Urothelium cell line (cell line): ENCODE measurements at places on chromosomes 2 and 18.

DNA sequence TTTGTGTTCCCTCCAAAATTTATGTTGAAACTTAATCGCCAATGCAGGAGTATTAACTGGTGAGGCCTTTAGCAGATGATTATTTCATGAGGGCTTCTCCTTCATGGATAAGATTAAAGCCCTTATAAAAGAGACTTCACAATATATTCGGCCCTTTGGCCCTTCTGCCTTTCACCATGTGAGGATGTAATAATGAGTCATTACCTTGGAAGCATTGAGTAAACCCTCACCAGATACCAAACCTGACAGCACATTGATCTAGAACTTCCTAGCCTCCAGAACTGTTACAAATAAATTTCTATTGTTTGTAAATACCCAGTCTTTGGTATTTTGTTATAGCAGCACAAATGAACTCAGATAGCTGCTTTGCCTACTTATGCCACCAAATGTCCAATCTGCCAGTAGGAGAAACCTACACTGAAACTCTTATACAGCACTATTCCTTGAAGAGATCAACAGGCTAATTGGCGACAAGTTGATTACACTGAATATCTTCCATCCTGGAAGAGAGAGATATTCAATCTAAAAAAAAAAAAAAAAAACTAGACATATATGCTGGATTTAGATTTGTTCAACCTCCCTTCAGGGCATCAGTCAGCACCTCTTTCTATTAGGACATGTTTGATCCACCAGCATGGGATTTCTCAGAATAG lies 125.9 kb upstream of the COL5A2 start:
- DNase-seq: no peak

GRCh38 chr2:217527590-217528202 lies 475.1 kb downstream of the TNS1 start:
- peak; percentile 23 for DNase-seq

GRCh38 chr2:230879271-230879882 lies 14.6 kb downstream of the ITM2C start:
- DNase-seq: no peak

DNA sequence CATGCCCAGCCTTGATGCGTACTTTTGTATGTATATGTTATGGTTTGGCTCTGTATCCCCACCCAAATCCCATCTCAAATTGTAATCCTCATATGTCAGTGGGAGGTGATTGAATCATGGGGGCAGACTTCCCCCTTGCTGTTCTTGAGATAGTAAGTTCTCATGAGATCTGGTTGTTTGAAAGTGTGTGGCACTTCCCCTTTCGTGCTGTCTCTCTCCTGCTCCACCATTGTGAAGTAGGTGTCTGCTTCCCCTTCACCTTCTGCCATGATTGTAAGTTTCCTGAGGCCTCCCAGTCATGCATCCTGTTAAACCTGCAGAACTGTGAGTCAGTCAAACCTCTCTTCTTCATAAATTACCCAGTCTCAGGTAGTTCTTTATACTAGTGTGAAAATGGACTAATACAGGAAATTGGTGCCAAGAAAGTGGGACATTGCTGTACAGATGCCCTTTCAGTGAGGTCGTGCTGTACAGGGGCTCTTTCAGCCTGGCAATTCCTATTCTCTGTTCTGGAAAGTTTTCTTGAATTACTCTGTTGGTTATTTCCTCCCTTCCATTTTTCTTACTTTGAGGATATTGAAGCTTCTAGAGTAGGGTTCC lies 38.2 kb downstream of the KCMF1 start:
- no peak for DNase-seq

GRCh38 chr2:136131484-136131960 lies 13.6 kb upstream of the CXCR4 start:
- no peak for DNase-seq

GRCh38 chr2:118632921-118633320 lies 214.5 kb downstream of the EN1 start:
- DNase-seq: no peak

DNA sequence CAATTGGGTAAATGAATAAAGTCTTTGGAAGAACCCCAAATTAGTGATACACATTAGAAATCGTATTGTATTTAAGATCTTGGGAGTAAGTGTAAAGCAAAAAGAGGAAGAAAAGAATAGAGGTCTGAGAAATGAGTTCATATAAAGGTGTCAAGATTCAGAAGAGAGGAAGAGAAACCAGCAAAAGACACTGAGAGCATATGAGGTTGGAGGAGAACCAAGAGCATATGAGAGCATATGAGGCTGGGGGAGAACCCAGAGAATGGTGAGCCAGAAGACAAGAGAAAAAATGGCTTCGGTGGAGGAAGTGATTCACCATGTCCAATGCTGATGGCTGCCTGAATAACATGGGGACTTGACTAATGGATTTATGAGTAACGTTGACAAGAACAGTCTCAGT lies 620.1 kb upstream of the GCFC2 start:
- DNase-seq: no peak

DNA sequence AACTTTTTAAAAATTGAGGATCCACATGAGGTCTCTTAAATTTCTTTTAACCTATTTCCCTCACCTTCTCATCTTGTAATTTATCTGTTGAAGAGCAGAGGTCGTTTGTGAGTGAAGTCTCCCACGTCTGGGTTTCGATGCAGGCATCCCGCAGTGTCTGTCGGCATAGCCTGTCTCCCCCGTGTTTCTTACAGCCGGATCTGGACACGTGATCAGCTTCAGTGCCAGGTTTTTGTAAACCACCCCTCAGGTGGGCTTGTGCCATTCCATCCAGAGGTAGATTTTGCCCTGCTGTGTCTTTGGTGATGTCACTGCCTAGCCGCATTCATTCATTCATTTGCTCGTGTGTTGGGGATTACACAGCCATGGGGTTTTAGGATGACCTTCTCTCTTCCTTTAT lies 16.2 kb downstream of the AQP12A start:
- DNase-seq: no peak

- DNase-seq: no peak
Observed at GRCh38 chr2:12124790-12125189, 378.4 kb downstream of the LPIN1 start.

- no peak for DNase-seq
Observed at GRCh38 chr2:170923799-170924198, 5.3 kb upstream of the GORASP2 start.

GRCh38 chr2:186542002-186542401 lies 47.9 kb upstream of the ITGAV start:
- no peak for DNase-seq

- DNase-seq: no peak
Observed at GRCh38 chr18:31617031-31617717, 25.5 kb downstream of the TTR start.

DNA sequence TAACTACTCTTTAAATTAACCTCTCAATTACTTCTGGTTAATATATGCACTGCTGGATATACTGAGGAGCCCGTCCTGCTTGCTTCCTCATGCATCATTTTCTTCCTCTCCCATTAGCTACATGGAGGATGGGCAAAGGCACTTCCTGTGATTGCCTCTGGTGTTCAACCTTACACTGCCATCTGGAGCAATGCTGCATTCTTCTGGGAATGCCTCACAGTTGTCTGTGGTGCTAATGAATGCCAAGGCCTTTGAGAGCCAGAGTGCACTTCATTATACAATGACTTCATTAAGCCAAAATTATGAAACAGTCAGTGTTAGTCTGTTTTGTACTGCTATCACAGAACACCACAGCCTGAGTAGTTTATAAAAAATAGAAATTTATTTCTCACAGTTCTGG lies 134.8 kb upstream of the DOCK10 start:
- DNase-seq: peak; percentile 35

DNA sequence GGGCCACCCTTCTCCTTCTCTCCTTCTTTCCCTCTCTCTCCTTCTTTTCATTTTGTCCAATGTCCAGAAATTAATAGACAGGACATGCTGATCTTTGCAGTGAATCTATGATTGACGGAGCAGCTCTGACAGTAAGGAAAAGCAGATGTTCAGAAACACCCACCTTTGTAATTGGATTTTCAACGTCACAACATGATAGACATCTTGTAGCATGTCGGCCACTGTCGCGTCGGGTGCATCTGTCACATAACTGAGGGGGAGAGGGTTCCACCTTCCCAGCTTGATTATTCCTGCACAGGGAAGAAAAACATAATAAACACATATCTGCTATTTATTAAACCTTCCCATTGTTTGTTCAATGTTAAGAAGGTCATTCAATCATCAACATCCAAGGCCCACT lies 76.2 kb downstream of the SATB2 start:
- DNase-seq: no peak
